ENCODE measurements at places on chromosomes 16 and 17.
A peak's percentile ranks its signal among the peaks of the same experiment; 100 is the strongest.

GRCh38 chr17:31654936-31655335, 204.1 kb downstream of the COPRS start:
- DNase-seq = no peak
- no peaks in the 10 kb centered on the region for H3K36me3 ChIP-seq
- H3K27ac ChIP-seq = no peak overlapping the region

- no peaks in the 10 kb centered on the region for H3K36me3 ChIP-seq
- no peak for DNase-seq
- H3K4me3 ChIP-seq = no peak overlapping the region
- H3K27me3 ChIP-seq = peaks cover 21% of the 10 kb centered on the region
- H3K27ac ChIP-seq = no peak overlapping the region
Observed at GRCh38 chr16:2296661-2297505, 29.0 kb upstream of the RNPS1 start.

- DNase-seq = no peak
- H3K36me3 ChIP-seq = no peaks in the 10 kb centered on the region
- H3K4me1 ChIP-seq = peaks cover 5% of the 10 kb centered on the region
- H3K27ac ChIP-seq = no peak overlapping the region
- H3K4me3 ChIP-seq = no peak overlapping the region
Observed at GRCh38 chr16:66446737-66447136, 19.6 kb downstream of the BEAN1 start.

DNA sequence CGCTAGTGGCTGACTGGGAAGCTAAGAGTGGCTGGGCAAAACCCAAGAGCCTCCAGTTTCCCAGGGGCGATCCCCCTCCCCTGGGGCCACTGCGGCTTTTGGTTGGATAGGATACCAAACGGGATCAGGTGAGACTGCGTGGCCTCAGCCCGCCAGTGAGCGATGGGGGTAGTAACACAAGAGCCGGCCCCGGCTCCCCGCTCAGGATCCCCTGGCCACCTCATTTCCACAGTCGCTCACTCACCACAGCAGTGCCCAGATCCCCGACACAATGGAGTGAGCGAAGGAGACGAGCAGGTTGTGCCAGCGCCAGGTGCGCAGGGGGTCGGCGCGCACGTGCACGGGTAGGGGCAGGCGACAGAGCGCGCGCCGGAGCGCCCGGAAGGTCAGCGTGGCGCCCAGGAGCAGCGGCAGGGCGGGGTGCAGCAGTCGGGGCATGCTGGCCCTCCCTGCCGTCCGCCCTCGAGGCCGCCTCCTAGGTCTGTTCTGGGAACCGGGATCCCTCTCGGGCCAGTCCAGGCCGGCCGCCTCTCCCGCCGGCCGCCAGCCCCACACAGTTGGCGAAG, 290 bp downstream of the TLCD1 start:
- peaks cover 32% of the 10 kb centered on the region for H3K36me3 ChIP-seq
- peak overlapping the region; percentile 86 for H3K27ac ChIP-seq
- no peak for DNase-seq
- H3K27me3 ChIP-seq = no peaks in the 10 kb centered on the region
- H3K4me1 ChIP-seq = peaks cover 69% of the 10 kb centered on the region

- peaks cover 16% of the 10 kb centered on the region for H3K36me3 ChIP-seq
- peak overlapping the region; percentile 6 for H3K4me3 ChIP-seq
- peaks cover 15% of the 10 kb centered on the region for H3K4me1 ChIP-seq
- H3K27me3 ChIP-seq = peaks cover 6% of the 10 kb centered on the region
- H3K27ac ChIP-seq = no peak overlapping the region
- no peak for DNase-seq
Observed at GRCh38 chr17:81912441-81913309, 1.5 kb upstream of the PCYT2 start.

DNA sequence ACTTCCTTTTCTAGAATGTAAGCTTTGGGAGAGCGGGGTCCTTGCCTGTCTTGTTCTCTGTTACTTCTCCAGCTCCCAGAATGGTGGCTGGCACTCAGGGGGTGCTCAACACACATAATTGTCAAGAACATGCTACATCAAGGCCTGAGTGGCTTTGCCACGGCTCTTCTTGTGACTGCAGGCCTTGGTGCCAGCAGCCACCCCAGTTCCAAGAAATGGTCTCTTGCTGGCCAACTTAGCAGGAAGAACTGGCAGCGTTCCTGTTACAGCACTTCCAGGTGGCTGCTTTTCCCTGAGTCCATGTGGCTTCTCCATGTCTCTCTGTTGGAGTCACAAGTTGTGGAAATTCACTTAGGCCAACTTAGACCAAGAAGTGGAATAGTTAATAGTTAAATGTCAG, 36.1 kb downstream of the PRKCB start:
- no peak for DNase-seq
- no peak overlapping the region for H3K4me3 ChIP-seq
- no peaks in the 10 kb centered on the region for H3K36me3 ChIP-seq

- H3K4me3 ChIP-seq = no peak overlapping the region
- peaks cover 24% of the 10 kb centered on the region for H3K36me3 ChIP-seq
- no peak for DNase-seq
- H3K4me1 ChIP-seq = no peaks in the 10 kb centered on the region
Observed at GRCh38 chr16:67697422-67698185, 21.5 kb downstream of the GFOD2 start.

DNA sequence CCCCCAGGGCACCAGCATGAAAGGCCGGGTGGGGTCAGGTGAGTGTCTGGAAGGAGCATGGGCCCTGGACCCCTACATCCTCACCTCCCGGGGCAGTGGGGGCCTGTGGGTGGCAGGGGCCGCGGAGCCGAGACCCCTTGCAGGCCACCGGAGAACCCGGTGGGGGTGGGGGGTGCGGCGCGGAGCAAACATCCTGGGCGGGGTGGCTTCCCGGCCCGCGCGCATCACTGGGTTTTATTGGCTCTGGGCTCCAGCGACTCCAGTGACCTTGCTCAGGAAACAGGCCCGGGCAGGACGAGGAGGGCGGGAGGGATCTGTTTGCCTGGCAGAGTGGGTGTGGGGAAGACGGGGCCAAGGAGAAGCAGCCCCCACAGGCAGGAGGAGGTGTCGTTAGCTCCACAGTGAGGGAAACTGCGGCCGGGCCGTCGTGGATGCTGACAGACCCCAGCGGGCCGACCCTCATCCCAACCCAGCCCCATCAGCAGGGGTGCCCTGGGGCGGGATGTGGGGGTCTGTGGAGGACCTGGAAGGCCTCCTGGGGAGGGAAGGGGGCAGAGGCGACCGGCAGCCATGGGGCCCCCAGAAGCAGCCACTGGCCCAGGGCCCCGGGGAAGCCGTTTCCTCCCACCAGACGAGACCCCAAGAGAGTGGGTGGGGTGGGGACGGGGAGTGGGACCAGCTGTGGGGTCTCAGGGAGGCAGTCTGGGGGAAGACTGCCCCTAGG, 10.6 kb downstream of the SSTR5 start:
- H3K36me3 ChIP-seq = peaks cover 9% of the 10 kb centered on the region
- peaks cover 32% of the 10 kb centered on the region for H3K4me1 ChIP-seq
- H3K27ac ChIP-seq = no peak overlapping the region
- peak; percentile 76 for DNase-seq
- no peak overlapping the region for H3K4me3 ChIP-seq

DNA sequence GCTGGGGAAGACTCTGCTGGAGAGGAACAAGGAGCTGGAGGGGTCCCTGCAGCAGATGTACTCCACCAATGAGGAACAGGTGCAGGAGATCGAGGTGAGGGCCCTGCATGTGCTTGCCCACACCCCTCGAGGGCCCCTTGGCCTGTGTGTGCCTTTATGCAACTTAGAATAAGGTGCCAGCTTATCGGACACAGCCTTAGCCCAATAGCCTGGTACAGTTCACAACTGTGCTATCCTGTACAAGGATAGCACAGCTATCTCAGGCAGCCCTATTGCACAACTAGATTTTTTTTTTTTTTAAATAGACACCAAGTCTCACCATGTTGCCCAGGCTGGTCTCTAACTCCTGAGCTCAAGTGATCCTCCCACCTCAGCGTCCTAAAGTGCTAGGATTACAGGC, 12.1 kb downstream of the CDR2L start:
- no peaks in the 10 kb centered on the region for H3K27me3 ChIP-seq
- DNase-seq = no peak
- H3K4me3 ChIP-seq = no peak overlapping the region
- H3K36me3 ChIP-seq = peaks cover 8% of the 10 kb centered on the region
- H3K27ac ChIP-seq = no peak overlapping the region

GRCh38 chr16:62029947-62030346, 6.3 kb downstream of the CDH8 start:
- DNase-seq = no peak
- H3K36me3 ChIP-seq = no peaks in the 10 kb centered on the region
- no peak overlapping the region for H3K27ac ChIP-seq
- H3K4me1 ChIP-seq = peaks cover 19% of the 10 kb centered on the region

DNA sequence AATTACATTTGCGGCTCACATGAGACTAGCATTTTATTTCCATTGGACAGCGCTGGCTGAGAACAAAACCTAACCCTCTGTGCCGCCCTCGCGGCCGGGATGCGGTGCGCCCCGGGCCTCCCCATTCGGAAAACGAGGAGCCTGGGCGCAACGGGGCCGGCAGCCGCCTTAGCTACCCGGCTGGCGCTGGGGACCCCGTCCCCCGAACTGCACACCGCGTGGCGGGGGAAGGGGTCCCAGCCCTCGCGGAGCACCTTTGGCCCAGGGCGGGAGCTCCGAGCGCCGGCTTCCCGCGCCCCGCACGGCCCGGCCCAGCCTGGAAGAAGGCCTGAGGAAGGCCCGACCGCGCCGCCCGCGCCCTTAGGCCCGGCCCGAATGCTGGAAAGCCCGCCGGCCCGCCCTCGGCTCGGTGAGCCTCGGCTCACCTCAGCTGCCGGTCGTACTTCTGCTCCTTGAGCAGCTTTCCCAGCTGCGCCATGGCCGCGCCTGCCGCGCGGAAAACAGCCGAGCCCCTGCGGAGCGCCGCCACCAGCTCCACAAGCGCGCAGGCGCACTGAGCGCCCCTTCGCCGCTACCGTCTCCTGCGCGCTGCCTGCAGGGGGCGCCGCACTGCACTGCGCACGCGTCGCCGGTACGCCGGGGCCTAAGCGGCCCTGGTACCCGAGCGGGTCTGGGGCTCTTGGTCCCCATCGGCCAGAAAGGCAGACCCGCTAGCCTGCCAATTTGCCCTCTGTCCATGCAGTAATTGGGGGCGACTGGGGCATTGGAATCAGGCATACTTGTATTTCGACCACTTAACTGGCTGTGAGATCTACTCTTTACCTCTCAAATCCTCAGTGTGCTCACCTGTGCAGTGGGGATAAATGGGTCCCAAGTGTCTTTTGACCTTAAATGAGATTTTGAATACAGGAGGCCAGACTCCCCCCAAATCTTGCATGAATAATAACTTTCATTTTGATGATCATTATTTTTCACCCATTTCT, at the start of gene NAE1:
TSS of gene NAE1 (minus strand) at position 555 of the 983 bp plus-strand sequence. CDS start at position 478, 77 bp downstream.
- H3K4me3 ChIP-seq = peak within 1 kb of the TSS; percentile 84
- H3K27ac ChIP-seq = no peak within 1 kb of the TSS
- DNase-seq = peak; percentile 93
- peaks cover 30% of the 10 kb centered on the region for H3K36me3 ChIP-seq
- peaks cover 39% of the 10 kb centered on the region for H3K4me1 ChIP-seq
- peaks cover 32% of the 10 kb centered on the region for H3K27me3 ChIP-seq

DNA sequence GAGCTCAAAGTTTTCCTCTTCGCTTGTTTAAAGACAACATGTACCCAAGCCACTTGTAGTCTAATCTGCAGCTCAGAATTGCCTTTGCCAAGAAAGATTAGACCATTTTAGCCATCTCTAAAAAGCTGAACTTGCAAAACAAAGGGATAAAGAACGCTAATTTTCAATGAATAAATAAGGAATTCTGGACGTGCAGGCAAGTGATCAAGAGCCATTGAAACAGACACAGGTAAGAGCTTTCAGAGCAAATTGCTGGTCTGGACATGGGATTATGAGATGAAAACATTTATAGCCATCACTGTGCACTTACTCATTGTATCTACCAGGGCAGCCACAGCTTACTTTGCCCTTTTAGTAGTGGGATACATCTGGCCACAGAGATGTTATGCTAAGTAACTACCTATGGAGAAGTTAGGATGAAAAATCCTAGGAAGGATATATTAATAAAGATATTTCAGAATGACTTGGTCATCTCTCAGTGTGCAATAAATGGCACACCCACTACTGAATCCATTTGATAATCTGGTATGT, 44.4 kb downstream of the RND2 start:
- no peak for DNase-seq
- H3K4me1 ChIP-seq = peaks cover 6% of the 10 kb centered on the region
- H3K27ac ChIP-seq = peak overlapping the region; percentile 73
- no peak overlapping the region for H3K4me3 ChIP-seq
- H3K36me3 ChIP-seq = peaks cover 41% of the 10 kb centered on the region
- no peaks in the 10 kb centered on the region for H3K27me3 ChIP-seq

GRCh38 chr16:23014592-23014991, 134.7 kb downstream of the USP31 start:
- DNase-seq = no peak
- no peak overlapping the region for H3K27ac ChIP-seq
- peaks cover 28% of the 10 kb centered on the region for H3K27me3 ChIP-seq
- no peaks in the 10 kb centered on the region for H3K4me1 ChIP-seq
- no peaks in the 10 kb centered on the region for H3K36me3 ChIP-seq

- H3K27me3 ChIP-seq = no peaks in the 10 kb centered on the region
- H3K4me3 ChIP-seq = no peak overlapping the region
Observed at GRCh38 chr17:82060001-82060380, 5.6 kb downstream of the DUS1L start.

DNA sequence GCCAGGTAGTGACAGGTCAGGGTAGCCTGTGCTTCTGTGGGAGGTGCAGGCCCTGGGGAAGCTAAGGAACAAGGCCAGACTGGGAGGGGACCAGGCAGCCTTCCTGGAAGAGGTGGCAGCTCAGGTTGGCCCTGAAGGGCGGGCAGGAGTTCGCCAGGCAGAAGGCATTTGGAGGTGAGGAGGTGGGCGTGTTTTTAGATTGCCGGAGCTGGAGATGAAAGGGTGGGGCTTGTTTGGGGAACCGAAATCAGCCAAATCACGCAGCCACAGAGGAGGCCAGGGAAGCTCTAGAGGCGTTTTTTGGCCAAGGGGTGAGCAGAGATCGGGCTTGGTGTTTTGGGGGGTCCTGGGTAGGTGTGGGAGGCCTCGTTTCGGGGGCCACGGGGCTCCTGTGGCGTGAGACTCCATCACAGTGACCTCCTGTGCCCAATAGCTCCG, 7.6 kb downstream of the ADCY7 start:
- peaks cover 5% of the 10 kb centered on the region for H3K36me3 ChIP-seq
- H3K27ac ChIP-seq = peak overlapping the region; percentile 67
- no peaks in the 10 kb centered on the region for H3K27me3 ChIP-seq
- H3K4me3 ChIP-seq = no peak overlapping the region

DNA sequence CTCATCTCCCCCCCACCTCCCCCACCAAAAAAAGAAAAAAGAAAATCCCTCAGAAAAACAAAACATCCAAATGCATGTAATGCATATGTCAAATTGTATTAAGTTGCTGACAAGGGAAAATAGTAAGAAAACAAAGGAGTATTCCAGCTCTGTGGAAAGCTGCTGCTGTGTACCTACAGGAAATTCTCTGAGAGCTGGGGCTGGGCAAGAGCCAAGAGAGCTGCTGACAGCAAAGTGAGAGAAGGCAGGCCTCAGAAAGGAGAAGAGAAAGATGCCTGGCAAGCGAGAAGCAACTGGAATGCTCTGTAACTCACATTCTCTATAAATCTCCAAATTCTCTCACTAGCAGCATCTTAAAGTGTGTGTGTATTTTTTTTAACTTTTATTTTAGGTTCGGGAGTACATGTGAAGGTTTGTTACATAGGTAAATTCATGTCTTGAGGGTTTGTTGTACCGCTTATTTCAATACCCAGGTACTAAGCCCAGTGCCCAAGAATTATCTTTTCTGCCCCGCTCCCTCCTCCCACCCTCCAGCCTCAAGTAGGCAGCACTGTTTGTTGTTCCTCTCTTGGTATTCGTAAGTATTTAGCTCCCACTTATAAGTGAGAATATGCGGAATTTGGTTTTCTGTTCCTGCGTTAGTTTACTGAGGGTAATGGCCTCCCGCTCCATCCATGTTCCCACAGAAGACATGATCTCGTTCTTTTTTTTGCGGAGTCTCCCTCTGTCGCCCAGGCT, 24.4 kb downstream of the CNTROB start:
- peaks cover 11% of the 10 kb centered on the region for H3K27me3 ChIP-seq
- DNase-seq = no peak
- H3K4me1 ChIP-seq = no peaks in the 10 kb centered on the region
- no peak overlapping the region for H3K4me3 ChIP-seq
- H3K27ac ChIP-seq = peak overlapping the region; percentile 41
- no peaks in the 10 kb centered on the region for H3K36me3 ChIP-seq

Measured in nephron progenitor cell (in vitro differentiated cells).